ENCODE measurements at places on chromosomes 13 and 19. TPM values are rescaled to one million over a fixed set of nuclear protein-coding genes. Genes with fewer than 3 reads are reported as not detected.
A peak's percentile ranks its signal among the peaks of the same experiment; 100 is the strongest.

GRCh38 chr13:72255908-72256307 is 388.9 kb upstream of the DACH1 start:
- DNase-seq = no peak

DNA sequence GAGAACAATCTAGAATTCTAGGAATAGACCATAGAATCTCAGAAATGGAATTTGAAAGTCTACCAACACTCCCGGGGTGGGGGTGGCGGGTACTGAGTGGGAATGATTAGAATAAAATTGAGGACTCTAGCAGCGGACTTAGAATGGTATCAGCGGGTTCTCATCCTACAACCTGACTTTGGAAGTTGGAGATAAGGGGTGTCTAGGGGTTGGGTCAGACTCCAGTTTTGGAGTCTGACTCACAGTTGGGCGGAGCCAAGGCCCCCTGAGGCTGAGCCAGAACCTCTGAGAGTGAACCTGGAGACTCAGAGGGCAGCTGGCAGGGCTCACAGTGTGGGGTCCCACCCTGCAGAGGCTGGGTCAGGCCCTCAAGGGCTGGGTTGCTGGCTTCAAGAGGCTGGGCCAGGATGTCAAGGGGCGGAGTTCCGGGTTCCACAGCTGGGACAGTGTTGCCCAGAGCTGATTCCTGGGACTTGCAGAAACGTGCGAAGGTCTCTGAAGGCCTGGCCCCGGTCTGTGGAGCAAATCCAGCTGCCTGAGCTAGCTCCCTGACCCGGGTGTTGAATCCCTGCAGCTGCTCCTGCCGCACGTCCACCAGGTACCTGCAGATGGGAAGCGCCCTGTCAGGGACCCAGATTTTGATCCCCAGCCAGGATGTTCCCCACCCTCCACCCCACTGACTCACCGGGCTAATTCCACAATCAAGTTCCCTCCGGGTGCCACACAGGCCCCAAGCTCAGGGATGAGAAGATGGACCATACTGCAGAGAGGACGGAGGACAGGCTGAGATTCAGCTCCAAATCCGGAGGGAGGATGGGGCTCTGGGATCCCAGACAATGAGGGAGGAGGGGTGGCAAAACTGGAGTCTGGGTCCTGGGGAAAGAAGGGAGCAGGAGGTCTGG is 1.6 kb upstream of the TNNI3 start:
- DNase-seq = peak; percentile 90

Gene ZNF726
- not detected for total RNA-seq

DNA sequence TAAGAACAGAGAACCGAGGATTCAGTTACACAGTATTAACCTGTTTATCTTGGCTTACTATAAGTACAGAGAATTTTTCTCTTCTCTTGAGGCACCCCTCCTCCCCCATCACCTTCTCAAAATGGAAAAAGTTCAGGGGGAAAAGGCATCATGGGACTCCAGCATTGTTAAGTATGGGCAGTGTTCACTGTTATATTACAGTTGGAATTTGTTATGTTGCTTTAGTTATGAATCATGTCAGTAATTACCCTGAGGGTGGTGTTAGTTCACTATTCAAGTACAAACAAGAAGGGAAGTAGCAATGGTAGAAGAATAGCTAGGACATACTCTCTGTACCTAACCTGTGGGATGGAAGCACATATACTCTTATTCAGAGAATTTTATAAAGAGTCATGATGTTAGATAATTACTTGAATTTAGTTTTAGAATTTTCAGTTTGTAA is 12.0 kb downstream of the LPAR6 start:
- no peak for DNase-seq

DNA sequence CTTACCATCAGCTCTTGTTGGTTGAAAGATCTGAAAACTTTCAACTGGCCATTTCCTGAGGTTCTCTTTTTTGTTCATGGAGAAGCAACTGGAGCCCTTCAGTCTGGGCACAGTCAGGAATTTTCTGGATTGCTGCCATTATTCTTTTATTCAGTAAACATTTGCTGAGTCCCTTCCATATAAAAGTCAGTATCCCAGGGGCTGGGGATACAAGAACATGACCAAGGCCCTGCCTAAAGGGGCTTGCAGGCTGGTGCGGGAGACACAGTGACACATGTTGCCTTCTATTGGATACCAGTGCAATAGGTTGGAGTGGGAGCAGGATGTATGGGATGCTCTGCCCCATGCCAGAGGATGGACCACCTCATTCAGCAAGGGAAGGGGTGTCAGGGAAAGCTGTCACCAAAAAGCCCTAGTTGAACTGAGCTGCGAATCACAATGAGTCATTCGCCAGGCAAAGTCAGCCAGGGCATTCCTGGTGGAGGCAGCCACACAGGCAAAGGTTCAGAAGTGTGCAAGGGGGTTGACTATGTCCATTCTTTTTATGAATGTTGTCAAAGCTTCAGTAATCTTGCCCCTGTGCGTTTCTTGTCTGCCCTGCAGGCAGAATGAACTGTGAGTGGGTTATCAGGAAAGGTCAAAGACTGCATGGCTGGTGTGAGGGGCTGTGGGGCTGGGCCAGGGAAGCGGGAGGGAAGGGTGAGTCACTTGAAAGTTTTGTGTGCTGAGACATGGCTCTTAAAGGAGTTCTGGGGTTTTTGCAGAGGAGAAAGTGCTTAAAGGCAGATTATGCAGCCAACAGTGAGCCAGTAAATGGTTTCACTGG is 395.9 kb downstream of the KCNRG start:
- DNase-seq = no peak

DNA sequence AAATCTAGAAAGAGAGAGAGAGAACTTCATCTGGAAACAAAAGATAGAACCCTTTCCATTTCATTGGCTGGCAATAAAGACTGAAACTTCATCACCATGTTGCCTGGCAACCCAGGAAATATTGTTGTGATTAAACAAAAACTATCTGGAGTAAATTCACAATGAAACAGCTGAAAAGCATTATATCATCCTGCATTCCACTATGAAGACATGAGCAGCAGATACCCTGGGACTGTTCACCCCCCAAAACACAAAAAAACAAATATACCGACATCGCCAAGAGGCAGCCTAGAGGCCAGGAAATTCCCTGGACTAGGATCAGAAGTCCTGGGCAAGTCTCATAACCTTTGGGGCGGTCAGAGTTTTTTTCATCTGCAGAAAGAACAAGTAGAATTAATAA is 158.3 kb downstream of the FOXO1 start:
- DNase-seq = no peak

Gene NDFIP2
- 46.3 TPM for total RNA-seq

- no peak for DNase-seq
Measured at GRCh38 chr19:46726971-46727501, 10.1 kb upstream of the PRKD2 start.

- DNase-seq = no peak
Measured at GRCh38 chr13:102580552-102581169, 16.1 kb upstream of the TPP2 start.

DNA sequence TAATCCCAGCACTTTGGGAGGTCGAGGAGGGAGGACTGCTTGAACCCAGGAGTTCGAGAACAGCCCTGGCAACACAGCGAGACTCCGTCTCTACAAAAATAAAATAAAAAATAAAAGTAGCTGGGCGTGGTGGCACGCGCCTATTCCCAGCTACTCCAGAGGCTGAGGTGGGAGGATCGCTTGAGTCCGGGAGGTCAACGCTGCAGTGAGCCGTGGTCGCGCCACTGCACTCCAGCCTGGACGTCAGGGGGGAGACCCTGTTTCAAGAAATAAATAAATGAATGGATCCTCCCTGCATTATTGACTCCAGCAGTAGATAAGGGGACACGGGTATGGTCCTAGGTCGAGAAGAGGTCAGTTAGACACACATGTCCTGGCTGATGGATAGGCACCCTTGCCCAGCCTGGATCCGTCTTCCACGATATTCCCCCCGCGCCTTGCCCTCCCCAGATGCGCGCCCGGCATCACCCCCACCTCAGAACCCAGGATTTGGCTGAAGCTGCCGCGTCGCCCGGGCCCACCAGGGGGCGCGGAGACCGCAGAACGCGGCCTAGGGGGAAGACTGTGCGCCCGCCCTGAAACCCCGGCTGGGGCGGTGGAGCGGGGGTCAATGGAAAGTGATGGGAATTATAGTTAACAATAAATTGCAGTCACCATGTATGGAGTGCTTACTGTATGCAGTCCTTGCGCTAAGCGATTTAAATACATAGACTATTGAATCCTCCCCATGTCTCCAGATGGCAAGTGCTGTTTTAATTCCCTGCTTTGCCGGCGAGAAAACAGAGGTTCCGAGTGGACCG is 2.1 kb upstream of the HOOK2 start:
- DNase-seq = peak; percentile 90

DNA sequence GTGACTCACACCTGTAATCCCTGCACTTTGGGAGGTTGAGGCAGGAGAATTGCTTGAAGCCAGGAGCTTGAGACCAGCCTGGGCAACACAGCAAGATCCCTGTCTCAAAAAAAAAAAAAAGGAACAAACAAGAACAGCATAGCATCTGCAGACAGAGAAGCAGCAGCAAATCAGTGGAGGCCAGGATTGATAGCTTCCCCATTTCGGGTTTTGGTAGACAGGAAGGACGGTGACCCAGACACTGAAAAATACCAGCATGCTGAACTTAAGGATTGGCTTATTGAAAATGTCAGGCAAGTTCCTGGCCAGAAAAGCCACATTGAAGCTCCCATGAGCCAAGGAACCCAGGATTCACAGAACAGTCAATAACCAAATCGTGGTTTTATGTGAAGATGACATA is 3.0 kb downstream of the ZNF490 start:
- DNase-seq = no peak

DNA sequence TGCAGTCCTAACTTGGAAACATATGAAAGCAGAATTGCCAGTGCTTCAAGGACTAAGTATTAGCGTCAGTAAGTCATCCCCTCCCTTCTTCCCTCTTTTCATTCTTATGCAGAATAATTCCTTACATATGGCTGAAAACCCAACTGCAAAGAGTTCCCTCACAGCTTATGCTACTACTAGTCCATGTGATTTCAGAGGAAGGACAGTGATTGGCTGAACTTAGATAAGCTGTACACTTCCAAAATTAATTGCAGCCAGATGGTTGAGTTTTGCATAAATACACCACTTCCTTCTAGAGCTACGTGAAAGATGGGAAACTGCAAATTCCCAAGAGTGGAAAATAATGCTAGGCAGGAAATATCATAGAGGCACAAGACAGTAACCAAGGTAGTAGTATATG is 730.4 kb downstream of the OLFM4 start:
- DNase-seq = no peak

DNA sequence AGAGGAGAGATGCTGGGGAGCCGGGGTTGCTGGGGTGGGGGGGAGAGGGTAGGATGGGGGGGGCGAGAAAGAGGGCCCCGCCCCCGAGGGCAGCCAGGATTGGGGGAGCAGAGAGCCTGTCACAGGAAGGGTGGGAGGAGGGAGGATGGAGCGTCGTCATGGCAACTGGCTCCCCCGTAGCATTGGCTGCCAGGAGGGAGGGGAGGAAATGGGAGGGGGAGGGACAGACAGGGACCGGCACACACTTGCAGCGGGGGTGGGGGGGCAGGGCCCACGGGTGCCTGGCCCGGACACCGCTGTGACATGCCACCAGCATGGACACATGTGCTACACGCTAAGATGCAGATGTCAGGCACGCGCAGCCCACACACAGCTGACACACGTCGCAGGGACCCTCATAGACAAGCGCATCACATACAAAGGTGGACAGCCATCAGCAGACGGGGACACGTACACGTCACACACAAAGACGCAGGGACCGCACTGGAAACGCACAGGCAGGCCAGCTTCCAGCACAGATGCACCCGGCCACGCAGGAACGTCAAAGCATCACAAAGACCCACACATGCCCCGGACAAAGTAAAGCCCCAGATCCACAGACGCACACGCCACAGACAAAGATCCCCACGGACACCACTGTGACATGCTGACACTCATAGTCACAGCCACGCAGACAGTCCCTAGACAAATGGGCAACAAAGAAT is at the start of gene LMTK3:
Gene LMTK3, minus strand, starts transcription at position 36 of the 704 bp plus-strand sequence. CDS start 259 bp downstream, outside the sequence.
- DNase-seq = no peak
